ENCODE measurements at places on chromosomes 4 and X.

GRCh38 chr4:127634181-127634580 lies 1.4 kb downstream of the INTU start:
- DNase-seq, result no peak

- DNase-seq, result peak; percentile 39
Measured at GRCh38 chrX:118975831-118976598, 1.6 kb downstream of the LONRF3 start.

DNA sequence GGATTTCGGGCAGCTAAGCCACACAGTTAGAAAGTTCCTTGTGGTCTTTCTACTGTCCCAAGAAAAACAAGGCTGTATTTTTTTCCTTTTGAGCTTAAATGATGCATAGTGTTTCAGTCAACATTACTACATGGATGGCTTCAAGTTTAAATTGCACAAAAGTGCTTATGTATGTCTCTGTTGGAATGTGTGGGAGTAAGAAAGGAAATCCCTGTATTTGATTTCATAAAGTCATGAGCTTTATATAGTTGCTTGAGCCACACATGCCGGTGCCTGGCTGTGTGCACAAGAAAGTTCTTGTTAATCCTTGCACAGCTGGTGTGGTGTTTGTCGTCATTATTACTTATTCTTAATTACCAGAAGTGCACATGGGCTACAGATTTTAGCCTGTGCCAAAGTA lies 262.2 kb downstream of the ARHGAP10 start:
- DNase-seq, result no peak

DNA sequence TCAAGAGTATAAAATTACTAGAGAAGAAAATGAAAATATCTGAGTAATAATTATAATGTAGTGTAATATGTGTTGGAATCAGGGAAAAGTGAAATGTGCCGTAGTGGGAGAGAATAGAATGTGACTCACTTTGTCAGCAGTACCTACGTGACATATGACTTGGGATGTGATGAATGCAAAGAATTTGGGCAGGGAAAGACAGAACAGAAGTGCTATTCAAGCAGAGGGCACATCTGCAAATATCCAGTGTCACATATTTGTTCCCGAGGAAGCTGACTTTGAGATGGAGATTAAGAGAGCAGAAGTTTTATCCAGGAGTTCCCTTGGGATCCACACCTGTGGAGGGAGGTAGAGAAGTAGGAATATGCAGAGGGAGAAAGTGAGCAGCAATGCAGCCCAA lies 69.3 kb upstream of the HS3ST1 start:
- DNase-seq, result no peak

DNA sequence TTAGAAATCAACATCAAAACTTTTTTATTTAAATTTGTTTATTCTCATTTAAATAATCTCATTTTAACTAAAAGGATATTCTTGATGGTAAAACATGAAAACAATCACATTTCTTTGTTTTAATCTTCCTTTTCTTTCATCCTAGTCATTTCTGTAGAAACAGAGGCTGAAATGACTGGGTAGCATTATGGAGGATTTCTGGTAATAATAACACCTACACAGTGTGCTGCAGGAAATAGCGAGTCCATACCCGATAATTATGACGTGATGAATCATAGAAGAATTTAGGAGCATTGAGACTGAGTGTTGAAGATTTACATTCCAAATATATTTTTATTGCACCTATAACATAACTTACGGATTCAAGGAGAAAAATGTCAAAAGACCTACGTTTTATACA lies 31.4 kb upstream of the BBS12 start:
- DNase-seq, result no peak

- no peak for DNase-seq
Measured at GRCh38 chr4:182085051-182085480, 158.1 kb upstream of the TENM3 start.

- no peak for DNase-seq
Measured at GRCh38 chr4:150875367-150875766, 139.7 kb downstream of the LRBA start.

DNA sequence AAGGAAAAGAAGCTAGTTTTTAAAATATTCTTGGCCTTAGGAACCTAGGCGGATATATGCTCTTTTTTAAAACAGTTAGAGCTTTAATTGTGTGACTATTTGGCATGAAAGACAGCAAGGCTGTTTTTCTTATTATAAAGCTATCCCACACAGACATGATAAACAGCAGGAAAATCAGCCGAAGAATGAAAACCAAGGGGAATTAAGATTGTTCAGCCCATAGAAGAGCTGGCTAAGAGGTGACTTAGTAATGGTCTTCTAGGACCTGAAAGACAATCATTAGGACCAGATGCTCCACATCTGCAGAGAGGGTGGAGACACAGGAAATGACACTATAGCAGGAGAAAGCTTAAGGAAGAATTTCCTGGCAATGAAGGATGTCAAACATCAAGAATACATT lies 171.4 kb upstream of the NRK start:
- DNase-seq, result no peak

DNA sequence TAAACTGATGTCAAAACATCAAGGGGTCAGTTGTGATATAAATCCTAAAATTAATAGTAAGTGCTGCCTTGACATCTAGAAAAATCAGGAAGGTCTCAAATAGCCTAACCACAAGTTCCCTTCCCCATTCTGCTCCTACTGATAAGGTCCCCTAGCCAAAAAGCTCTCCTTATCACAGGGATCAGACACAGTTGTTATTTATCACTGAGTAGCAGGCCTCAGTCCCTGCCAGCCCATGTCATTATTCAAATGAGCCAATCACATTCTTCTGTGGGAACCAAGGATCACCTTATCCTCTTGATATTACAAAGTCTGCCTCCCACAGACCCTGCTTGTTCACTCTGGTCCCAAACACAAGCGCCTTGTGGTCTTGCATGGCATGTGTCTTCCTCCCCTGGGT lies 23.3 kb upstream of the TMEM255A start:
- no peak for DNase-seq

DNA sequence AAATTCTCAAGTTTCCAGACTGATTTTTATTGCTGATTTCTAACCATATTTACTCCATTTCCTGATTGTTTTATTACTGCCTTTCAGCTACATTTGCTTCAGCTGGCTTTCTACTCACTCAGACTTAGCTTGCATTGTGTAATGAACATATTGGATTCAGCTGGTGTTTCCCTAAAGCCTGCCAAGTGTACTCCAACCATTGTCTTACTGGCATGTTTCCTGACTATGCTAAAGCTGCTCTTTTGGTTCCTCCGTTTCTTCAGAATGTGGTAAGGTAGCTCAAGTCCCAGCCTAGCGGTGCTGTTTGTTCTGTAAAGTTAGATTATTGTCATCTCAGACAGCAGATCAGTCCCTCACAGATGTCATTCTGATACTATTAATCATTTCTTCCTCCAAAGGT lies 53.1 kb upstream of the GLRA2 start:
- no peak for DNase-seq

- DNase-seq, result no peak
Measured at GRCh38 chr4:26803211-26803861, 57.3 kb upstream of the STIM2 start.

DNA sequence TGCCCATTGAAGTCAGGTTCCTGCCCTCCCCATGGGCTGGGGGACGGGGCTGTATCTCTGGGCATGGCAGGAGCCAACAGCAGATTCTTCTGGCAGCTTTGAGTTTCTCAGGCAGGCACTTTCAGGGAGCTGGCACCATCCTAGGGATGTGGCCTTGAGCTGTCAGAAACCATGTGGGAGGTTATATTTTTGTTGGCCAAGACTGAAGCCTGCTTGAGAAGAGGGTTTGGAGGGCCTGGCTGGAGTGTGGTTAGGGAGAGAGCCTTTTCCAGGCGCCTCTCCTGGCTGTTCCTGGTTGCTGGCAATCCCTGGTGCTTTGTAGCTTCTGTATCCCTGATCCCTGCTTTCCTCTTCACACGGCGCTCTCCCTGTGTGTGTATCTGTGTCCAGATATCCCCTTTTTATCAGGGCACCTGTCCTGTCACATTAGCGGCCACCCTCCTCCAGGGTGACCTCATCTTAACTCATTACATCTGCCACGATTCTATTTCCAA lies 30.6 kb upstream of the SORCS2 start:
- DNase-seq, result no peak

GRCh38 chr4:152594057-152594456 lies 58.2 kb upstream of the FBXW7 start:
- DNase-seq, result no peak

DNA sequence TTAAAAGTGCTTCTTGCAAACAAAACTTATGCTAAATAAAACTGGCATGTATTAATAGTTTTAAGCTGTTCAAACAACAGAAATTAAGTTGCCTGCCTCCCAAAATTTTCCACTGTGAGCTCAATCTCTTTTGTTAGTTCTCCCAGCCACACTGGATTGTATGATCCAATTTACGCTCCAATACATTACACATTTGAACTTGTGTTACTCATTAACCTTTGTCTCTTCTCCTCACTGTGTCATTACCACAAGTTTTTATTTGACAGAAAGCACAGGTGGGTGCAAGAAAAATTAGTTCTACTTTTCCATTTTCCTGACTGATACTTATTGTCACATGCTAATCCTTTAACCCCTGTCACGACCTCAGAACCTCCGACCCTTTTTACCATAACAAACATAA lies 55.5 kb downstream of the SHISA3 start:
- DNase-seq, result no peak

- DNase-seq, result no peak
Measured at GRCh38 chr4:66071911-66072310, 401.6 kb upstream of the EPHA5 start.

DNA sequence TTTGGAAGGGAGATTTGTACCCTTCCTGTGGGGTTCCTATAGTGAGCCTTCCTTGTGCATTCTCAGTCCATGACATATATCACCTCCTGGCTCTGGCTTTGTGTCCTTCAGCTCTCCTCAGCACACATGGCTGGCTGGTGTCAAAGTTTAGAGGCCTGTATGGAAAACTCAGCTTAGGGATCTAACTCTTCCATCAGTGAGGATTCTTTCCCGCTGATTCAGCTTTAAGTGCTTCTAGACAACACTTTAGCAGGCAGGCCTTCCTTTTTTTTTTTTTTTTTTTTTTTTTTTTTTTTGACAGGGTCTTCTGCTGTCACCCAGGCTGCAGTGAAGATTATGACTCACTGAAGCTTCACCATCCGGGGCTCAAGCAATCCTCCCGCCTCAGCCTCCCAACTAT lies 84.2 kb downstream of the NPNT start:
- DNase-seq, result no peak

DNA sequence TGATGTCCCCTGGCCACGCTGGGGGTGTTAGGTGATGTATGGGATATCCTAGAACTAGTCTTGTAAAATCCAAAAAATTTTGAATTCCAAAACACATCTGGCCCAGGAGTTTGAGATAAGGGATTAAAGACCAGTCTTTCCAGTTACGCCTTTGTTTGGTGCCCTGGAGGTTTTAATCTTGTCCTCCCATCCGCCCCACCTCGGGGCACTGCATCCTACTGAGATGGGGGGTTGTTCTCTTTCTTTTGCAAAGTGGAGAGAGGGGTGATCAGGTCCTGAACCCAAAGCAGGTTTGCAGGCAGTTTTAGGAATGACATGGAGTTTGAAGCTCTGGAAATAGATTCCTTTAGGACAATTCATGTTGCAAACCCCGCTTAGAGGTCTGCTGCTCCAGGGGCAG lies 1.8 kb downstream of the SUV39H1 start:
- DNase-seq, result no peak

DNA sequence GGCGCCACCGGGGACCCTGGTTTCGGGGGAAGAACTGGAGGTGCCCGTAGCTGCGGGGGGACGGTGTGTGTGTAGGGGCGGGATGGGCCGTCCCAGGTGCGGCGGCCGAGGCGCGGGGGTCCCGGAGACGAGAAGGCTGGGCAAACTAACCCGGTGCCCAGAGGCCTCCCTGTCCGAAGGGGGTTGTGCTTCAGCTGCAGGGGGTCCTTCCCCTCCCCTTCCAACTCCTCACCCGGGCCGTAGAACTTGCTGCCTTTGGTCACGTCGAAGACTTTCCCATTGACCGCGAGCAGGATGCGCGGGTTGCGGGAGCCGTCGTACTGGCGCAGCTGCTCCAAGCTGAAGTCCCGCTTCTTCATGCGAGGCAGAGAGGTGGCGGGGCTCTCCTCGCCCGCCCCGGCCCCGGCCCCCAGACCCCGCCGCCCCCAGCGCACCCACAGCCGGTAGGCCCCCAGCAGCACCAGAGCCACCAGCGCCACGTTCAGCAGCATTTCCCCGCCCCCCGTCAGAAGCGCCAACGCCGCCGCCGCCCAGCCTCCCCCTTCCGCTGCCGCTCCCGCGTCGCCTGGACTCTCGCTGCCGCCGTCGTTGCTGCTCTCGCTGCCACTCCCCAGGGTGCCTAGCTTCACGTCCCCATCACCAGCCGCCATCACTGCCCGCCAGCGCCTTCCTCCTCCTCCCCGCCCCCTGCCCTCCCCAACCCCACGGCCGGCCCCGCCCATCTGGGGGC lies at the start of gene PGRMC2:
Gene PGRMC2, minus strand, starts transcription at position 673 of the 730 bp plus-strand sequence. Its CDS starts 23 bp downstream, at position 650.
- peak; percentile 4 for DNase-seq

DNA sequence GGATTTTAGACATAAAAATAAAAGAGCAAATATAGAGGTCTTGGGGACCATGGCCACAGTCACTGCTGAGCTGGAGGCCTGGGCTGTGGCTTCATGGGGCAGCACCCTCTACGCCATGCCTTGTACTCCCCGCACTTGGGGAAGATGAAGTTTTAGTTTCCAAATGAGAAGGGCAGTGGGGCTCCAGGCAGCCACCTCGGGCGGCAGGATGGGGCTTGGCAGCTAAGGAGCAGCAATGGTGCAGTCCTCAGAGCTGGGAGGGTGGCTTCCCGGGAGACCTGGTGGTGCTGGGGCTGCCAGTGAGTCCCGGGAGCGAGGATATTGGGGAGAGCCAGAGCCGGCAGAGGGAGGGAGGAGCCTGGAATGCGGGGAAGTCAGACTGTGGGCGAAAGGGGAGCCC lies 2.4 kb downstream of the CXCR3 start:
- no peak for DNase-seq

GRCh38 chr4:56863441-56864139 lies 42.1 kb upstream of the SPINK2 start:
- DNase-seq, result no peak

DNA sequence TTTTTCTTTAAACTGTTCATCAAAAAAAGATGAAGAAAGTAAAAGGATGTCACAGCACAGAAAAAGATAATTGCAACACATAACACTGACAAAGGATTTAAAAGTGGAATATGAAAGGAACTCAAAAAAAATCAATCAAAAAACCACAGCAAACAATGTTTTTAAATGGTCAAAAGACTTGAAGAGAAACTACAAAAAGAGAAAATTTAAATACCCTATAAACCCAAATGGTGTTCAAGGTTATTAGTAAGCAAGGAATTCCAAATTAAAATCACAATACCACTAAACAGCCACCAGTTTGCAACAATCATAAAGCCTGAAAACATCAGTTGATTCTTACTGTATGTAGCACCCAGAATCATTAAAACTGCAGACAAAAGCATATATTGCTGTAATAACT lies 36.5 kb upstream of the PCDH10 start:
- DNase-seq, result no peak

DNA sequence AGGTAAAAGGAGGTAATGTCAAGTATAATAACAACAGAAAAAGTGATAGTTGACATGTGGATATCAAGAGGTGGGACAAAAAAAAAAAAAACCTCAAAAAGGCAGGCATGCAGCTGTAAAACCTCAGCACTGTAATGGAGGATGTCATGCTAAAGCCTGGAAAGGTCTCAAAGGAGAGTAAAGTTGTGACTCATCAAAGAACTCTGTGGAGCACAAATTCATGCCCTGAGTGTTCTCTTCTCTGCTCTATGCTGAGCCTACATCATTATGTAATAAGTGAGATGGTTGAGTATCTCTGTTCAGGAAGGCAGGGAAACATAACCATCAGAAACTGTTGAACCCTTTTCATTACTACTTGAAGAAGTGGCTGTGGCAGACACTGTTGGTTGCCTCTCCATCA lies 597.8 kb downstream of the BCOR start:
- no peak for DNase-seq
